ENCODE measurements at places on chromosomes 6 and 20. TPM values are rescaled to one million over a fixed set of nuclear protein-coding genes. Genes with fewer than 3 reads are reported as not detected.

STMND1 gene
- 0.90 TPM for polyA plus RNA-seq

OPN5 gene
- 1.4 TPM for polyA plus RNA-seq

NR2E1 gene
- not detected for polyA plus RNA-seq

FAM162B gene
- polyA plus RNA-seq = 4.0 TPM

DPPA5 gene
- polyA plus RNA-seq = not detected

RIPOR3 gene
- 8.0 TPM for polyA plus RNA-seq

CRIP3 gene
- polyA plus RNA-seq = 7.3 TPM

ZNF334 gene
- polyA plus RNA-seq = 56.4 TPM

CPXM1 gene
- 224 TPM for polyA plus RNA-seq

C6orf15 gene
- not detected for polyA plus RNA-seq

HLA-DMA gene
- polyA plus RNA-seq = 14.7 TPM

Measured in left kidney (tissue), 8 donors.